Activated naive CD4-positive, alpha-beta T cell treated with anti-CD3 and anti-CD28 coated beads for 36 hours (primary cell): ENCODE measurements at places on chromosomes 4 and X. TPM values are rescaled to one million over a fixed set of nuclear protein-coding genes. Genes with fewer than 3 reads are reported as not detected.

DNA sequence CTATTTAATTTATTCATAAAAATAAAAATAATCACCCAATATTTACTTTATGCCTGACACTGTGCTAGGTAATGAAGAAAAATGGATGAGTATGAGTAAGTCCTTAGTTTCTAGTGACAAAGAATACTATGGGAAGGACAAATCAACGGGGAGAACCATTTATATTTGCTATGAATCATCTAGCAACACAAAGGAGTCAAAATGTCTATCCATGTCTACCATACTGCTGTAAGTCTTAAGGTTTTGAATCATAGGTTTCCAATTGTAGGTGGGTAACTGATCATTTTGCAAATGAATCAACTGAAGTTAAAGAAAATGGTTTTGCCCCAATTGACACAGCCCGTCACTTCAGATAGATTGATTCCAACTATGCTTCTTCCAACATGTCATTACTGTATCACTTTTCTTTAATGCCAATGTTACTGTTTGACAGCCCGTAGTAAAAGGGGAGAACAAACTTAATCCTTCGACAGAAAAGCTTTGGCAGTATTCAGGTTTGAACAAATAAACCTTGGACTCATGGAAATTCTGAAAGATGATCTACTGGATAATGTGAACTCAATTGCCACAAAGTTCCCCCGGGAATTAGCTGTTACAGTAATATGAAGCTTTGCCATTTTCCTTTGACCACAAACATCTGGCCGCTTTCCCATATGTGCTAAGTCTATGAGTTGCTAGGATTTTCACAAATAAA, 3.2 kb downstream of the TDO2 start:
- H3K36me3 ChIP-seq: no peaks in the 10 kb centered on the region
- no peak overlapping the region for H3K4me3 ChIP-seq
- H3K27ac ChIP-seq: no peak overlapping the region
- DNase-seq: no peak
- no peaks in the 10 kb centered on the region for H3K4me1 ChIP-seq
- H3K27me3 ChIP-seq: peaks cover 27% of the 10 kb centered on the region

DNA sequence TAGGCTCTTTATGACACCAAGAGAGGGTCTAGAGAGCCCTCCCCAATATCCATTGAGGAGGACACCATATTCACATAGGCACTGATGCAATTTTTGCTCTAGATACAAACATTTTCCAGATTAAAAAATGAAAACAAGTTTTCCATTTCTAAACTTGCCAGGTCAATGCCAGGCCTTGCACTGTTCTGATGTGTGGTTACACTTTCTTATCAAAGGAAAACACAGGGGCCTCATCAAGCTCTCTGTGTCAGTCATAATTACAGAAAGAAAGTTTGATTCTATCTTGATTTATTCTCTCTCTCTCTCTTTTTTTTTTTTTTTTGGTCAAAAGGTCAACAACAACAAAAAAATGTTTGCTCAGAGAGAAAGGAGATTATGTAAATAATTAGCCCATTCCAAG, 80.2 kb upstream of the ACSL4 start:
- DNase-seq: no peak
- peaks cover 1% of the 10 kb centered on the region for H3K27me3 ChIP-seq
- H3K4me1 ChIP-seq: no peaks in the 10 kb centered on the region

GRCh38 chr4:187929024-187929423, 66.5 kb upstream of the ZFP42 start:
- H3K4me3 ChIP-seq: no peak overlapping the region
- peaks cover 2% of the 10 kb centered on the region for H3K27me3 ChIP-seq
- no peaks in the 10 kb centered on the region for H3K4me1 ChIP-seq
- H3K36me3 ChIP-seq: no peaks in the 10 kb centered on the region

- peaks cover 7% of the 10 kb centered on the region for H3K27me3 ChIP-seq
- H3K27ac ChIP-seq: no peak overlapping the region
- peak; percentile 86 for DNase-seq
- H3K4me1 ChIP-seq: peaks cover 13% of the 10 kb centered on the region
- peaks cover 1% of the 10 kb centered on the region for H3K36me3 ChIP-seq
- H3K4me3 ChIP-seq: no peak overlapping the region
Measured at GRCh38 chr4:145609481-145610427, 9.4 kb upstream of the MMAA start.

GRCh38 chr4:165302658-165303057, 24.8 kb upstream of the MSMO1 start:
- no peak overlapping the region for H3K27ac ChIP-seq
- H3K27me3 ChIP-seq: no peaks in the 10 kb centered on the region
- H3K4me1 ChIP-seq: peaks cover 22% of the 10 kb centered on the region
- peaks cover 20% of the 10 kb centered on the region for H3K36me3 ChIP-seq
- no peak overlapping the region for H3K4me3 ChIP-seq

DNA sequence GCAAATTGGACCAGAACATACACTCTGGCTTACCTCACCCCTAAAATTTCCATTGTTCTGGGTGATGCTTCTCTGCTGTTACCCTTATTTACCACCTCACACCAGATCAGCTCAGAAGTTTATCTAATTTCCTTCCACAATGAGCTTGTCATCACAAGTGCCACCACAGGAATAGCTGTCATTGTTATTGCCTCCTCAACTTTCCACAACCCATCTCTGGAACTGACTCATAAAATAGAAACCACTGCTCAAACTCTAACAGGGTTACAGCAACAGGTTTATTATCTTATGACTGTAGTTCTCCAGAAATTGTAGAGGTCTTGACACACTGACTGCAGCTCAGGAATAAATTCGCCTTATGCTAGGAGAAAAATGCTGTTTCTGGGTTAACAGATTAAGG, 52.7 kb downstream of the ZNF718 start:
- H3K4me1 ChIP-seq: no peaks in the 10 kb centered on the region
- DNase-seq: no peak
- peaks cover 42% of the 10 kb centered on the region for H3K36me3 ChIP-seq
- H3K4me3 ChIP-seq: no peak overlapping the region

GRCh38 chr4:184574861-184575260, 74.4 kb downstream of the CASP3 start:
- no peak for DNase-seq
- H3K27ac ChIP-seq: peak overlapping the region; percentile 84
- peaks cover 3% of the 10 kb centered on the region for H3K36me3 ChIP-seq

- peak overlapping the region; percentile 96 for H3K27ac ChIP-seq
- H3K4me3 ChIP-seq: peak overlapping the region; percentile 93
- H3K36me3 ChIP-seq: peaks cover 13% of the 10 kb centered on the region
Measured at GRCh38 chr4:177441061-177441802, 1.0 kb downstream of the AGA start.

DNA sequence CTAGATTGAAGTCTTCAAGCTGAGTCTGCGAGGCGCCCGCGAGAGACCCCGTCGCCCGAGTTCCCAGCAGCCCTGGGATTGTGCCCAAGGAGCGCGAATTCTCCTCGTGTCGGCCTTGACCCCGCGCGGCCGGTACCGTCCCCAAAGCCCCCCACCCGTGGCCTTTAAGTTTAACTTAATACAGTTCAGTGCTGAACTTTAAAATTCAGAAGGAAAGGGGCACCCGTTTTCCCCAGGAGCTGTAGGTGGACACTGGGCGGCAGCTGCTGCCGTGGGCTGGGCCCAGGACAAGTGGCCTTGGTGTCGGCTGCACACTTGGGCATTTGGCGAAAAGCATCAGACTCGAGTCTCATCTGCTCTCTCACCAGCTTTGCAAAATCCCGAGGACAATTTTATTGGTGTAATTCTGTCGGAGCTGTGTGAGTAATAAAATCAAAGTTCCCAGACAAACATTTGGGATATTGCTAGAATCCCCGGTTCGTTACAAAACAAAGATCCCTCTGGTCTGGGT, 634 bp downstream of the CWH43 start:
- H3K4me1 ChIP-seq: no peaks in the 10 kb centered on the region
- H3K36me3 ChIP-seq: no peaks in the 10 kb centered on the region
- no peak for DNase-seq
- no peak overlapping the region for H3K27ac ChIP-seq
- no peak overlapping the region for H3K4me3 ChIP-seq
- peaks cover 57% of the 10 kb centered on the region for H3K27me3 ChIP-seq

DNA sequence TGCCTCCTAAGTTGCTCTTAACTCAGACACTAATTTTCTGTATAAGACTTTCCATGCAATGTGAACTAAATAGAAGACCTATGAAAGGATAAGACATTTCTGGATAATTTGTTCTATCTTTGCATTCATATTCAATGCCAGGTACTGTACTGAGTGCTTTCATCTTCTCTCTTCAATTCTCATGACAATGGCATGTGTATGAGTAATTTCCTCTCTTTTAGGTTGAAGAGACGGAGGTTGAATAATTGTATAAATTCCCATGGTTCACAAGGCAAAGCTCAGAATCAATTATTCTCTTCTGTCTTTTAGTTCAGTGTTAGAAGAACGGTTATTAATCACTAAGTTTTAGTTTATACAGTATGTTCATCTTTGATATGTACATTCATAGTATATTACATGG, 29.3 kb upstream of the CFAP299 start:
- peaks cover 20% of the 10 kb centered on the region for H3K27me3 ChIP-seq
- no peak overlapping the region for H3K27ac ChIP-seq
- H3K4me1 ChIP-seq: no peaks in the 10 kb centered on the region
- DNase-seq: no peak

DNA sequence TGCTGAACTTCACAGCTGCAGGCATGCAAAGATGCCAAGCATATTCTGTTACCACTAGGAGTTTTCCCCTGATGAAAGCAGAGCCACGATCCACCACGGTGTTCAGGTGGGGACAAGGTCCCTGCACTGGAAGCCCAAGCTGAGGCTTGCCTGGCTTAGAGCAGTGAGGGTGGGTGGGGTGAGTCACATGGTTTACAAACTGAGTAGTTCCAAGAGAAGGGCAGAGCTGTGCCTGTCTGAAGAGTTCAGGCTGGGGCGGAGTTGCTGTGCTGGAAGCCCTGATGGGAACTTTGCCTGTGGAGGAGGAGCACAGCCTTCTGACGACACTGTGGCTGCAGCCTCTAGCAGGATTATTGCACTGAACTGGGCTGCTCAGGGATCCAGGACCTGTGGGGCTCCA, 45.5 kb downstream of the FAM9B start:
- H3K36me3 ChIP-seq: no peaks in the 10 kb centered on the region
- H3K27me3 ChIP-seq: no peaks in the 10 kb centered on the region
- H3K27ac ChIP-seq: no peak overlapping the region
- peaks cover 24% of the 10 kb centered on the region for H3K4me1 ChIP-seq
- H3K4me3 ChIP-seq: no peak overlapping the region
- DNase-seq: peak; percentile 40

DNA sequence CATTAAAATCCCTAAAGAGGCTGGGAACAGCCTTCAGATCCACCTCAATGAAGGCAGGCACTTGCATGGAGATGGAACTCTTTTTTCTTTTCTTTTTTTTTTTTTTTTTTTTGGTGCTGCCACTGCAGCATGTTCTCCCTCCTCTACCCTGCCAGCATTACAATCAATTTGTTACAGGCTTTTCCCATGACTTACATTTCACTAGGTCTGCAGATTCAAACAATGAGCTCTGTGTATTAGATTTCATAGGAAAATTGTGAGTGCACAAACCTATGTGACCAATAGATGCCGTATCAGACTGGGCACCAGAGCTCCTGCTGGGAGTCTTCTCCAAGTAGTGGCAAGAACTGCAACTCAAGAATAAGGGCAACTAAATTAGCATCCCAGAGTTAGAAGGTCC, 63.8 kb upstream of the GABRQ start:
- no peak overlapping the region for H3K4me3 ChIP-seq
- H3K27ac ChIP-seq: no peak overlapping the region
- no peaks in the 10 kb centered on the region for H3K36me3 ChIP-seq
- peaks cover 3% of the 10 kb centered on the region for H3K27me3 ChIP-seq

DNA sequence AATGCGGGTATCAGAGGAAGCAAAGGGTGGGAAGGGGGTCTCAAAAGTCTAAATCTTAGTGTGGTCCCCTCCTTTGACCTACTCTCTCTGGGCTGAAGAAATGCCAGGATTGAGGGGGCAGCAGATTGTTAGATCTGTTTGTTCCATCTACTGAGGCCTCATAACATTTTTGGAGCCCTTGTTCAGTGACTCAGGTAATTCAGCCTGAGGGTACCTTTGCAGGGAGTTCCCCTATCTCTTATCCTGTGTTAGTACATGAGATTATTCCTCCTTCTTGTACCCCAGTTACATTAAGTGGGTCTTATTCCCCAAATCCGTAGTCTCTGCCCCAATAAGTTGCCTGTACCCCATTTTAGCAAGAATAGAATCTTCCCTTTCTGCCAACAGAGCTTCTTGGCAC, 79.0 kb downstream of the RTL9 start:
- H3K36me3 ChIP-seq: no peaks in the 10 kb centered on the region
- H3K4me3 ChIP-seq: no peak overlapping the region
- peaks cover 3% of the 10 kb centered on the region for H3K27me3 ChIP-seq
- H3K27ac ChIP-seq: no peak overlapping the region

- DNase-seq: no peak
- H3K36me3 ChIP-seq: no peaks in the 10 kb centered on the region
- no peaks in the 10 kb centered on the region for H3K27me3 ChIP-seq
- no peak overlapping the region for H3K4me3 ChIP-seq
- H3K27ac ChIP-seq: no peak overlapping the region
- no peaks in the 10 kb centered on the region for H3K4me1 ChIP-seq
Measured at GRCh38 chr4:31058656-31059055, 338.5 kb downstream of the PCDH7 start.

GRCh38 chrX:146186540-146186939, 368.9 kb downstream of the SLITRK2 start:
- no peak for DNase-seq
- H3K27me3 ChIP-seq: no peaks in the 10 kb centered on the region
- no peaks in the 10 kb centered on the region for H3K36me3 ChIP-seq
- no peak overlapping the region for H3K4me3 ChIP-seq

Gene MAN2B2
- 12.7 TPM for total RNA-seq

Gene PRRG3
- not detected for total RNA-seq

Gene DGKK
- not detected for total RNA-seq

Gene USP26
- not detected for total RNA-seq

Gene AGA
- total RNA-seq: 18.0 TPM
